ENCODE measurements at places on chromosomes 1 and 21.
A peak's percentile ranks its signal among the peaks of the same experiment; 100 is the strongest.

DNA sequence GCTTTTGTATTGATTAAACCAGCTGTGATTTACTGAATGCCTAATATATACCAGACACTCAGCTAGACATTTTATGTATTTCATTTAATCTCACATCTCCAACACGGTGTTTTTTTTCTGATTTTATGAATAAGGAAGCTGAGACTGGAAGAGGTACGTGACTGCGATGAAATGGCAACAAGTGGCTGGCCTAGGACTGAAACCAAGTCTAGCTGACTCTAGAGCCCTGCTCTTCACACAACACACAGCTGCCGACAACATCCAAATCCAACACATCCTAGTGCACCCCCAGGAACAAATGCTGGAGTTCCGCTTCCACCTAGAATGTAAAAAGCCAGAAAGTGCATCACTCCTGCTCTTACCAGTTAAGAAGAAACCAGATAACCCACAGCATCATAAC lies 10.7 kb upstream of the TOMM20 start:
- no peak for DNase-seq

- no peak for DNase-seq
Measured at GRCh38 chr1:168223681-168224540, 1.9 kb upstream of the SFT2D2 start.

DNA sequence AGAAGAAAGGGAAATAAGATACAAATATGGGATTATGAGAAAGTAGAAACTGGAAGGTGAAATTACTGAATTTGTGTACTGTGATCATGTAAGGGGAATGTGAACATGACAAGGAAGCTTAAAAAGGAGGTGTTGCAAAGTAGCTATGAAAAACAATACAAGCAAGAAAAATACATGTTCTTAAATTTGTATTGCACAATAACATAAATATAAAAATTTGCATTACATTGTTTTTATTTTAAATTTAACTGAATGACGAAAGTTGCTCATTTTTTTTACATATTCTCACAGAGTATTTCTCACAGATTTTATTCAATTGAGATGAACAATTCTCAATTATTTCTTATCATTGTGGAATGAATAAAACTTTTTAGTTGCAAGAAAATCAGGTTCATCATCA lies 874.8 kb downstream of the AMY1C start:
- no peak for DNase-seq

GRCh38 chr1:210726621-210727020 lies 397.9 kb downstream of the HHAT start:
- DNase-seq = peak; percentile 70

- DNase-seq = no peak
Measured at GRCh38 chr21:29639366-29640079, 300.3 kb downstream of the GRIK1 start.

DNA sequence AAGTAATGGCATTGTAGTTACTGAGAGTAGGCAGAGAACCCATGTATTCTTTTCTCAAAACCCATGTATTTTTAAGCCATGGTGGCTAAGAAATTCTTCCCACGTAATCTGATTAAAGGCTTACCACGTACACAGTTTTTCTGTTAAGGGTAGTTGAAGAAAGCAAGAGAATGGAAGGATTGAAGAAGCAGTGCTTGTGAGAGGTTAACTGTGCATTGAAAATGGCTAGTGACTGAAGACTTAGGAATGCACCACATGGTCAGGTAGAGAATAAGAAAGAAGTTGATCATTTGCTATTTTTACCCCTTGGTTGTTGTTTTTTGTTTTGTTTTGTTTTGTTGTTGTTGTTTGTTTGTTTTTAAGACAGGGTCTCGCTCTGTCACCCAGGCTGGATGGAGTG lies 178.9 kb upstream of the SNX7 start:
- DNase-seq = no peak

DNA sequence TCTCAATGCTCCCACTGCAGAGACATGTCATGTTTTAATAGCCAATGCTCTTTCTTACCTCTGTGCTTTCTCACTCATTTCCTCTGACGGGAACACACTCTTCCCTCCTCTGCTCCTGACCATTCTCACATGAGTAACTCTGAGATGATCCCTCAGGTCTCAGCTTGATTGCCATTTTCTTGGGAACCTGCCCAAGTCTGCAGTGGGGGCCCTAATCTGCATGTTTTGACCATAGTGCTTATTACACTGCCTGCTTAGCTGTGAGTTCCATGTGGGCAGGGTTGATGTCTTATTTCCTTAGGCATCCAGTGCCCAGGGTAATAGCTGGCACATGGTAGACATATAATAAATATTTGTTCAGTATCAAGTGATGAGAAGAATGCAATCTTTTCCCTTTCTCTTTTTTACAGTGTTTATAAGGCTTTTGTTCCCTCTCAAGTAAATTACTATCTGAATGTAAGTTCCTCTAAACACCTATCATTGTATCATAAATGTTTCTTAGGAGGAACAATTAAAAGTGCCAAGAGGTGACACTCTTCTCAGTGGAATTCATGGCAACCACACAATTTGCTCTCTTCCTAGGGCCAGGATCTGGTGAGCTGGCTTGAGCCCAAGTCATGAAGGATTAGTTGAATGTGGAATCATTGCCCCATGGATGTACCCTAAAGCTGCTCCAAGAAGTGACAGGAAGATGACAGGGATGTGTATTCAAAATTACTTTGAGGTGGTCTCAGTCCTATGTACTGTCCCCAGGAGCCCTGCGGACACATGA lies 485.4 kb upstream of the USP24 start:
- no peak for DNase-seq

- no peak for DNase-seq
Measured at GRCh38 chr1:50610563-50610962, 187.3 kb upstream of the DMRTA2 start.

- DNase-seq = peak; percentile 19
Measured at GRCh38 chr21:34726627-34727337, 58.0 kb downstream of the CLIC6 start.

- DNase-seq = no peak
Measured at GRCh38 chr1:202416641-202417040, 68.1 kb downstream of the PPP1R12B start.

DNA sequence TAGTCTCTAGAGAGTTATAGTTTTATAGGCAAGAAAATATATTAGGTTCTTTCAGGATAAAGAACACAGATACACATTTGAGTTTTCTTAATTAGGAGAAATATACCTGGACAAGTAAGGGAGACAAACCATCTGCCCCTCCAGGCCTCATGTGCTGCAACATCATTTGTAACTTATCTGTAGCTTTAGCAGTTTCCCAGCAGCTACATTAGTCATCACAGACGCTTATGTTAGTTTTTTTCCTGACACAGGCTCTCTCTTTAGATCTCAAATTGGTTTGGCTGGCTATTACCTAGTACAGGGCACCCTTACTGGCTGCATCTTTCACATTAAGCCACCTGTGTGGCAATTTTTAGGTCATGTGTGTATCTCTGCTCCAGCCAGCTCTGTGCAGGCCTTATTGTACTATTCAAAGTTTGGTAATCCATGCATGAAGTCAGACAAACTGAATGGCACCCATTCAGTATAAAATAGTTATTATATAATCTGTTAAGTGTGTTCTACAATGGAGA lies 25.9 kb downstream of the GNPAT start:
- DNase-seq = no peak

DNA sequence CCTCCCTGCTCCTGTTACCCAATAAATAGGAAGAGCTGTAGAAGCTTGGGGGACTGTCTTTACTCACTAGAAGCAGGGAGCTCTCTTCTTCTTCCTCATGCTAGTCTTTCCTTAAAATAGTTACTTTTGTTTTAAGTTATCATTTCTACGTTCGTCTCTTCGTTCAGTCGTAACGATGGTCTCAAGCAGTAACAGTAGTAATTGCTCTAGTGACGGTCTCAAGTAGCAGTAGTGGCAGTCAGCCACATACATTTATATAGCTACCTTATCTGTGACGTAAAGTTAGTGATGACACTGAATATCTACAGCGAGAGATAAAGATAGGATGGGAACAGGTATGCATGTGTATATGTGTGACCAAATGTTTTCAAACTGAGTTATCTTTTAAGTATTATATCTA lies 15.4 kb upstream of the ERO1B start:
- DNase-seq = no peak

DNA sequence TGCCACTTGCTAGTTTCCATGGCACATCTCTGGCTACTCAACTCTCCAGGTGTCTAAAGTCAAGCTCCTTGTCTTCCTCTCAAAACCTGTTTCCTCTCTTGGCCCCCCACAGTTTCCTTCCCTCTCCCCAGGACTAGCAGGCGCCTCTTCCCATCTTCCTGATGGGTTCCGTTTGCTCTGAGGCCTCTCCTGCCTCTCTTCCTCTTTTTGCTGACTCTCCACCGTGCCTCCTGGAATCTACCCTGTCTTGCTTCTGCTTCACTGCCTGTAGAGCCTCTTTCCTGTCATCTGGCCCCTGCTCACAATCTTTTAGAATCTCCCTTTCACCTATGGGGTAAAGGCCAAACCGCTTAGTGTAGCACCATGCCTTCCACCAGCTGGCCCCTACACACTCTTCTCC lies 21.8 kb upstream of the LHX4 start:
- no peak for DNase-seq

GRCh38 chr1:240362826-240363225 lies 249.1 kb downstream of the GREM2 start:
- no peak for DNase-seq

DNA sequence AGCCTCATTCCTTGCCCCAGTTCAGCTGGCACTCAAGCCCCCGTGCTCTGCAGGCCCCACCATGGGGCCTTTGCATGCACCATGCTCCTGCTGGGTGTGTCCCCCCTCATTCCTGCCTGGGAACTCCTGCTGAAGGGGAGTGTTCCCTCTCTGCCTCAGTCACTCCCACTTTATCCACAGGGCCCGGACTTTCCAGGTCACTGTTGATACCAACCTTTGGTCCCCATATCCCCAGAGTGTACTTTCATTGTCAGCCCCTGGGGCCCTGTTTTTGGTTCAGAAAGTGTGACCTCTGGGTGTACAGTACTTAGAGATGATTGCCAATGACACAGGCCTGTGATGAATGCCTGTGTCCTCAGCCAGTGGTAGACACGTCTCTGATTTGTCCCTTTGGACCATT lies 2.9 kb downstream of the TTC22 start:
- DNase-seq = no peak

DNA sequence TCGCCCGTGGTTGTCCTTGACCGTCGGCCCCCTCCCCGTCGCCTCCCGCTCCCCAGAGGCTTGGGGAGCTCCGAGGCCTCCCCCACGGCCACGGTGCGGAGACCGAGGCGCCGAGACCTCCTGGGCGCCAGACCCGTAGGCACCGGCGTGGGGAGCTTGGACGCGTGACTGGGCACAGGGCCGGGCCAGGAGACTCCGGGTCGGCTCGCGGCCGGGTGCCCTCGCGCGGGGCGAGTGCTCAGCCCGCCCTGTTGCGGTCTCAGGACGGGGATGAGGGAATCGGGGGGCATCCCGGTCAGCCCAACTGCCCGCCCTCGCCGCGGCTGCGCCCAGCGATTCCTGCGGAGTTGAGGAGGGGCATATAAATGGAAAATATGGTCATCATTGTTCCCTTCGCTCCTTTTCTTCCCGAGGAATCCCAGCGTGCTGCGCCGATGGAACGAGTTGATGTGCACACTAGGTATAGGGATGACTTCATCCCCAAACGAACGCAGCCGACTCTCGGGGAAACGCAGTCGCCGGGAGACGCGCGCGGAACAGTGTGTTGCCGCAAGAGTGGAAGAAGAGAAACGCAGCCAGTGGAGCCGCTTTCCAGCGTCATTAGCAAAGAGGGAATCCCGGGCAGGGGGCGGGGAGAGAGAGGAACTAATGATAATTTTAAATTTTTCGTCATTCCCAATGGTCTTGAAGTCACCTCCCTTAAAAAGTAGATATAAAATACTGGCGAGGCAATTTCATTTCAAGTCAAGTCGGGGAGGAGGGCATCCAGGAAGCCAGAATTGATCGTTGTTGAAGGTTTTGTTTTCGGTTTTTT lies 747 bp upstream of the ENAH start:
- no peak for DNase-seq

DNA sequence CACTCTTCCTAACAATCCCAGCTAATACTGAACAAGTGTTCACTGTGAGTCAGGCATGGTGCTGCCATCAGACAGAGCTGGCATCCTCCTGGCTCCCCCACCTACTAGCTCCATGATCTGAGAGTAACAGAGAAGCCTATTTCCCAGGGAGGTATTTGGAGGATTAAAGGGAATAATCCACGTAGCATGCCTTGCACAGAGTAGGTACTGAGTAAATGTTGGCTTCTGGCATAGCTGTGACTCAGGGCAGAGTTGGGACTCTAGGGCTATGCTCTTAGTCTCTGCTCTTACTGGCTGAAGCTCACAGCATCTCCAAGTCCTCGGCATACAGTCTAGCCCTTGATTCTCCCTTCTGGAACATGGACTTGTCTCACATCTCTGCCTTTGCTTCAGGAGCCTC lies 8.2 kb downstream of the ARHGEF19 start:
- DNase-seq = no peak

GRCh38 chr1:232271991-232272589 lies 357.8 kb downstream of the SIPA1L2 start:
- DNase-seq = no peak

- DNase-seq = peak; percentile 41
Measured at GRCh38 chr21:33587792-33588484, 546 bp downstream of the DONSON start.

DNA sequence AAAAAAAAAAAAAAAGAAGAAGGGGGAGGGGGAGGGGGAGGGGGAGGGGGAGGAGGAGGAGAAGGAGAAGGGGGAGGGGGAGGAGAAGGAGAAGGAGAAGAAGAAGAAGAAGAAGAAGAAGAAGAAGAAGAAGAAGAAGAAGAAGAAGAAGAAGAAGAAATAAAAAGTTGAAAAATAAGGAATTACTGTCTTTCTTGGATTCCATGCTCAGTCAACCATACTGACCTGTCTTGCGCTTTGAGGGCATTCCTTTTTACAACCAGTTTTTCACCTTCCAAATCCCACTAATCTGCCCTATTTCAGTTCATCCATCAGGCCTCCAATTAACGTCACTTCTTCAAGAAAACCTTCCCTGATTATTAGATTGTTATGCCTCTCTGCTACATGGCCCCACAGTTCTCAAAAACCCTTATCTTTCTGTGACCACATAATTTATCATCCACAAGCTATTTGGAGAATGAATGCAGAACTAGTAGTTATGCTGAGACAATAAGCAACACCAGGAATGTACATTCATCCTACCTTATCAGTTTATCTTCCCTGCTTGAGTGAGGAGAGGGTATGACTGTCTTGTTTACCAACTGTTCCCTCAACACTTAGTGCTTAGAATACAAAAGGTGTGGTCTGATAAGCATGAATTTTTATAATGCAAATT lies 57.5 kb upstream of the GUCA2A start:
- no peak for DNase-seq

DNA sequence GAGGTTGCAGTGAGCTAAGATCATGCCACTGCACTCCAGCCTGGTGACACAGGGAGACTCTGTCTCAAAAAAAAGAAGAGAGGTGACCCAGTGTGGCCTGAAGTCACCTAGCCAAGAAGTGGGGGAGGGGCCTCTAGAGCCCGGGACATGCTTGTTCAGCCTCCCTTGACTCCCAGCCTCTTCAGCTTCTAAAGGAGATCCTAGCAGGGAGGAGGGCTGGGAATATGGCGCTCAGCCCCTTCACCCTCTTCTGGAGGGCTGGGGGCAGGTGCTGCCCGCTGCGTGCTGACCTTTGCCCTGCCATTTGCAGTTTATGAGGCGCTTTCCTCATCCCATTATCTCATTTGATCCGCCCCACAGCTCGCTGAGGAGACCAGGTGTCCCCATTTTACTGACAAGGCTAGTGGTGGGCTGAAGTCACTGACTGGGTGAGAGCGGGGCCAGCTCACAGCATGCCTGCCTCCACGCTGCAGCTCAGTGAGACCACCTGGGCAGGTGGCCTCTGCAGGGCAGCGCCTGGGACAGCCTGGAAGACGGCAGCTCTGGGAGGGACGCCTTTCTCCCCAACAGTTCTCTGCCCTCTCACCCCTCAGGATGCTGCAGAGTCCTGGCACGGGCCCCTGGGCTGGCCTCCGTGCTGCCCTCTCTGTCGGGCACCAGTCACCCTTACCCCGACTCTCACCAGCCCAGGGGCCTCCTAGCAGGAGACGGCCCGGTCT lies 7.5 kb downstream of the ELF3 start:
- no peak for DNase-seq

Measured in DND-41 (cell line).